Progenitor cell of endocrine pancreas (in vitro differentiated cells): ENCODE measurements at places on chromosomes 1 and 21. TPM values are rescaled to one million over a fixed set of nuclear protein-coding genes. Genes with fewer than 3 reads are reported as not detected.

The RGS8 gene
- 0.05 TPM in 1 of 2 replicates, not detected in the other for total RNA-seq

The OLIG2 gene
- total RNA-seq, result 0.72 and 1.4 TPM in 2 replicates

The C1orf185 gene
- total RNA-seq, result not detected in 2 replicates

DNA sequence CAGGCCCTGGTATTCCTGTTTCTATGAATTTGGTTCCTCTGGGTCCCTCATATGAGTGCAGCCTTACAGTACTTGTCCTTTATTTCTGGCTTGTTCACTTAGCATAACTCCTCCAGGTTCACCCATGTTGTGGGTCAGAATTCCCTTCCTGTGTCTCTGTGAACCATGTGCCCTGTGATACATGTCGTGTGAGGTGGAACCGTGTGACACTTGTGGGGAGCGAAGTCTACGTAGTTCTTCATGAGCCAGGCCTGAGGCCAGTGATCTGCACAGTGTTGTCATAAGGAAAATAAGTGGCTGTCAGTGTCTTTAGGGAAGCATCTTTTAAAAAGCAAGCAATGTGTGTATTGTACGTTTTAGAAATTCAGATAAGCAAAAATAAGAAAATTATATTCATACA, 122.8 kb downstream of the GALNT2 start:
- H3K4me3 ChIP-seq, result no peak overlapping the region
- peaks cover 22% of the 10 kb centered on the region for H3K4me1 ChIP-seq
- no peak overlapping the region for H3K27ac ChIP-seq
- no peaks in the 10 kb centered on the region for H3K27me3 ChIP-seq
- H3K36me3 ChIP-seq, result peaks cover 6% of the 10 kb centered on the region

DNA sequence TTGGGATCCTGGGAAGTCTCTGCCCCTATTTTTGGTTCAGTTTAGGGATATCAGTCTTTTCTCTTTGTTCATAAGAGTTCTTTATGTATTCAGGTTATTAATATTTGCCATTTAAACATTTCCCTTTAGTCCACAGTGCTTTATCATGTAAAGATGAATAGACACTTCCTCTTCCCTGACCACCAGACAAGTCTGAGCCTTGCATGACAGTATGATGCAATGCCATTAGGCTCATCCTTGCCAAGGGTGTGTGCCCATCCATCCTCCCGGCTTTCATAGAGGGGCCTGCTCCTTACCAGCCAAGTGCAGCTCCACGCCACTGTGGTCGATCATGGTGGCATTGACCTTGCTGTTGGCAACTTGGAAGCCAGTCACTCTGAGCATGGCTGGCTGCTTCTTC, 52.1 kb downstream of the ZSCAN20 start:
- peaks cover 6% of the 10 kb centered on the region for H3K27me3 ChIP-seq
- no peak overlapping the region for H3K4me3 ChIP-seq
- H3K36me3 ChIP-seq, result no peaks in the 10 kb centered on the region

DNA sequence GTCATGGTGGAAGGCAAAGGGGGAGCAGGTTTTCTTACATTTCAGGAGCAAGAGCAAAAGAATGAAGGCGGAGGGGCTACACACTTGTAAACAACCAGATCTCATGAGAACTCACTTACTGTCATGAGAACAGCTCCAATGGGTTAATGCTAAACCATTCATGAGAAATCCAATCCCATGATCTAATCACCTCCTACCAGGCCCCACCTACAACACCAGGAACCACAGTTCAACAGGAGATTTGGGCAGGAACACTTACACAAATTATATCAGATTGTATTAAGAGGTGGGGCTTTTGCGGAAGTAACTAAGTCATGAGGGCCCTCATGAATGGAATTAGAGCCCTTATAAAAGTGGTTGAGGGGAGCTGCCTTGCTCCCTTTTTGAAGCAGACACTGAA, 48.9 kb upstream of the SAMSN1 start:
- no peak overlapping the region for H3K27ac ChIP-seq
- H3K36me3 ChIP-seq, result no peaks in the 10 kb centered on the region
- DNase-seq, result no peak
- H3K4me3 ChIP-seq, result no peak overlapping the region

DNA sequence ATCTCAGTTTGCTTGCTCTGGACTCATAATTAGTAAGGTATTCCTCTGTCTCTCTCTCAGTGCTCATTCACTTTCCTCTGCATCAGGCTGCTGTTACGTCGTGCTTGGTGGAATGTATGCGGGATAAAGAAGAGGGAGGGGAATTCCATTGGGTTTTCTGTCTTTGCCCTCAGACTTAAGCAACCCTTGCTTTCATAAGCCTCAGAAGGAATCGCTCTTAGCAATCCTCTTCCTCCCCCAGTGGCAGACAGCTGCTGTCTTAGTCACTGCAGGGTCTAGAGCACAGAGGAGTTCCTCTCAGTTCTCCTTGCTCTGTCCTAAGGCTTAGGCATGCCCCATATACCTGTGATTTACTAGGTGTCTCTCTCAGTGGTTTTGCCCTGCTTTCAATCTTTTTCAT, 19.1 kb upstream of the NTMT2 start:
- no peaks in the 10 kb centered on the region for H3K27me3 ChIP-seq
- H3K36me3 ChIP-seq, result no peaks in the 10 kb centered on the region
- H3K4me3 ChIP-seq, result no peak overlapping the region

- no peaks in the 10 kb centered on the region for H3K36me3 ChIP-seq
- no peak for DNase-seq
- H3K27ac ChIP-seq, result no peak overlapping the region
- no peaks in the 10 kb centered on the region for H3K4me1 ChIP-seq
- H3K27me3 ChIP-seq, result no peaks in the 10 kb centered on the region
Measured at GRCh38 chr1:50481142-50481736, 58.0 kb upstream of the DMRTA2 start.

DNA sequence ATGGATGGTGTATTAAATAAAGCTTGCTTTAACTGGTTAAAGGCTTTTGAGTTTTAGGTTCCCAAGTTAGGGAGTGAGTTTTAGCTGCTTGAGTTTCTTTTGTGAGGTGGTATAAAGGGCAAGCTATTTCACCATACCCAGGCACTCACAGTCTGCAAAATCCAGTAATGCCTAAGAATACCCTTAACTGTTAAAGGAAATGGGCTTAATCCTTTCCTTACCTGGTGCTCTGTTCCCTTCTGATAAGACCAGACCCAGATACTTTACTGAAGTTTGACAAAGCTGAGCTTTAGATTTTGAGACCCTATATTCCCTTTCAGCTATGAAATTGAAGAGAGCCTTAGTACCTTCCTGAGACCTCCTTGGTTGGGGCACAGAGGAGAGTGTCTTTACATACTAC, 30.3 kb downstream of the MSTO1 start:
- no peak for DNase-seq
- no peak overlapping the region for H3K4me3 ChIP-seq
- H3K4me1 ChIP-seq, result peaks cover 4% of the 10 kb centered on the region
- H3K27me3 ChIP-seq, result no peaks in the 10 kb centered on the region
- H3K27ac ChIP-seq, result no peak overlapping the region

GRCh38 chr1:81690676-81691453, 109.9 kb upstream of the ADGRL2 start:
- H3K36me3 ChIP-seq, result peaks cover 1% of the 10 kb centered on the region
- H3K4me3 ChIP-seq, result no peak overlapping the region
- H3K27ac ChIP-seq, result no peak overlapping the region
- no peaks in the 10 kb centered on the region for H3K27me3 ChIP-seq

DNA sequence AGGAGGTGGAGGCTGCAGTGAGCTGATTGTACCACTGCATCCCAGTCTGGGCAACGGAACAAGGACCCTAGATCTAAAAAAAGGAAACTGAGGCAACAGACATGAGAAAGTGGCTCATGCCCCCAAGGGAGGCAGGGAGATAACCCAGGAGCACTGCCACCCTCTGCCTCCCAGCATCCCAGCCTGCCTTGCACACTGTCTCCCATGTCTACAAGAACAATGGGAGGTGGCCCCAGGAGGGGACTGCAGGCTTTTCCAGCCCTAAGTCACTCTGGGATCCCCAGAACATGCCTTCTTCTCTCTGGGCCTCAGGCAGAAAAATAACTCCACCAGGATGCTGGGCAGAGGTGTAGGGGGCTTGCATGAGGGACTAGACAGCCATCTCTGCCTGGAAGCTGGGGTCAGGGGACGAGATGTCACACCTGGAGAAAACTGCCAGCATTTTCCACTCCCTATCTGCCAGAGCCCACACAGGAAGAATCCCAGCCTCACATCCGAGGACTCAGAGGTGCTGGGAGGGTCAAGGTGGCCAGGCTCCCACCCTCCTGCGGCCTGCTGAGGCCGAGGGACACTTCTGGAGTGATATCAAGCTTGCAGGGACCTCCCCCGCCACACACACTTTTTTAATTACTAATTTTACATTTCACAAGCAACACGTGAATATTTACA, 21.4 kb downstream of the RUNX3 start:
- no peak overlapping the region for H3K27ac ChIP-seq
- peaks cover 9% of the 10 kb centered on the region for H3K27me3 ChIP-seq
- peaks cover 3% of the 10 kb centered on the region for H3K4me1 ChIP-seq
- DNase-seq, result no peak

DNA sequence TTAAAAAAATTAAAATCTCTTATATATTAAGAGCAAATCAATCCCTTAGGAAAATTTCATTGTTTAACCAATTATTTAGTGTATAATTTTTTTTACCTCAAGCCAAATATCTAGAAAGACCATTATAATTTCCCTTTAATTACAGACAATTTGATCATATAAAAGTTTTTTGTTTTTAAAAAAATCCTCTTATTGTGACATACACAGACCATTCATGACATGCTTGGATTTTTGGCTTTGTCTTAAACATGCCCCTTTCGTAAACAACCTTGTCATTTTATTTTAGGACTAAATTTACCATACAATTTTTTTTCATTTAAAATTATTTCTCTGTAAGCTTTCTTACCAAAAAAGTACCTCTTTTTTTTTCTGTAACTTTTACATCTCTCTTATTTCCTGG, 14.2 kb upstream of the CYP4B1 start:
- DNase-seq, result no peak
- no peaks in the 10 kb centered on the region for H3K27me3 ChIP-seq
- peaks cover 13% of the 10 kb centered on the region for H3K36me3 ChIP-seq
- H3K4me3 ChIP-seq, result no peak overlapping the region

- H3K27me3 ChIP-seq, result no peaks in the 10 kb centered on the region
- H3K36me3 ChIP-seq, result peaks cover 1% of the 10 kb centered on the region
- no peak for DNase-seq
- peak overlapping the region; percentile 13 for H3K27ac ChIP-seq
Measured at GRCh38 chr1:27832762-27833161, 2.2 kb downstream of the PPP1R8 start.

GRCh38 chr1:25057188-25057587, 127.1 kb upstream of the RUNX3 start:
- H3K4me1 ChIP-seq, result no peaks in the 10 kb centered on the region
- no peak overlapping the region for H3K27ac ChIP-seq
- no peak overlapping the region for H3K4me3 ChIP-seq
- no peaks in the 10 kb centered on the region for H3K36me3 ChIP-seq

GRCh38 chr1:92822879-92823278, 9.0 kb upstream of the RPL5 start:
- DNase-seq, result no peak
- H3K27me3 ChIP-seq, result no peaks in the 10 kb centered on the region
- peaks cover 14% of the 10 kb centered on the region for H3K4me1 ChIP-seq
- H3K27ac ChIP-seq, result no peak overlapping the region
- no peak overlapping the region for H3K4me3 ChIP-seq

- no peaks in the 10 kb centered on the region for H3K27me3 ChIP-seq
- no peaks in the 10 kb centered on the region for H3K4me1 ChIP-seq
- DNase-seq, result no peak
- H3K4me3 ChIP-seq, result no peak overlapping the region
- H3K36me3 ChIP-seq, result no peaks in the 10 kb centered on the region
Measured at GRCh38 chr1:103341377-103341880, 184.1 kb upstream of the RNPC3 start.

DNA sequence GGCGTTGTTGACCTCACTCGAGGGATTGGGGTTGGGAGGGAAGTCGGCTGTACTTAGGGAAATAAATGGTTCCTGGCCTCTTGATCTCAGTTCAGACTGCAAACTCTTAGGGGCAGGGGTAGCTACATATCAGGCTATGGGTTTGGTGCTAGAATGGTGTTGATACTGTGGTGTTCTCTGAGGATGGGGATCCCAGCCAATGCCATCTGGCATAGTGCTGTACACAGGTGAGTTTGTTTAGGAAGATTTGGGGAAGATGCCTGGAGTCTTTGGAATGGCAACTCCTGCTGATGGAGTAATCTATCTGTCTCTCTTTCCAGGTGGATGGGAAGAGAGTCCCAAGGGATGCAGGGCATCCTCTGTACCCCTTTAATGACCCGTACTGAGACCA, 14.3 kb upstream of the NASP start:
- H3K27me3 ChIP-seq, result no peaks in the 10 kb centered on the region
- H3K36me3 ChIP-seq, result peaks cover 18% of the 10 kb centered on the region
- no peaks in the 10 kb centered on the region for H3K4me1 ChIP-seq
- H3K4me3 ChIP-seq, result no peak overlapping the region
- no peak overlapping the region for H3K27ac ChIP-seq

DNA sequence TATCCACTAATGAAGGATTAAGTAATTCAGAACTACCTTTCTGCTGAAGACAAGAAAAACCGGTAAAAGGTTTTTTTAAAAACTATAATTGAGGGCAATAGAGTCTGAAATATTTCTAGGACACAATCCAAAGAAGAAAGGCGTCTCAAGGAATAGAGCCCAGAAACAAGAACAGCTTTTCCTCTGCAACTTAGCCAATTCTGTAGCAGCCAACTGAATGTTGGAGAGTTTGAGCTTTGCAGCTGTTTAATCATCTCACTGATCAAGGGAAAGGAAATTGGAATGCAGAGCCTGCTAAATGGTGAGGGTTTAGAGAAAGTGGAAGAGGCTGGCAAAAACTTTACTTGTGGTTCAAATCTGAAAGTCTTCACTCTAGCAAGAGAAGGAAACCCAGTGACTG, 818.9 kb downstream of the KCNT2 start:
- no peak overlapping the region for H3K27ac ChIP-seq
- H3K4me3 ChIP-seq, result no peak overlapping the region
- H3K36me3 ChIP-seq, result no peaks in the 10 kb centered on the region
- no peaks in the 10 kb centered on the region for H3K4me1 ChIP-seq
- DNase-seq, result no peak

DNA sequence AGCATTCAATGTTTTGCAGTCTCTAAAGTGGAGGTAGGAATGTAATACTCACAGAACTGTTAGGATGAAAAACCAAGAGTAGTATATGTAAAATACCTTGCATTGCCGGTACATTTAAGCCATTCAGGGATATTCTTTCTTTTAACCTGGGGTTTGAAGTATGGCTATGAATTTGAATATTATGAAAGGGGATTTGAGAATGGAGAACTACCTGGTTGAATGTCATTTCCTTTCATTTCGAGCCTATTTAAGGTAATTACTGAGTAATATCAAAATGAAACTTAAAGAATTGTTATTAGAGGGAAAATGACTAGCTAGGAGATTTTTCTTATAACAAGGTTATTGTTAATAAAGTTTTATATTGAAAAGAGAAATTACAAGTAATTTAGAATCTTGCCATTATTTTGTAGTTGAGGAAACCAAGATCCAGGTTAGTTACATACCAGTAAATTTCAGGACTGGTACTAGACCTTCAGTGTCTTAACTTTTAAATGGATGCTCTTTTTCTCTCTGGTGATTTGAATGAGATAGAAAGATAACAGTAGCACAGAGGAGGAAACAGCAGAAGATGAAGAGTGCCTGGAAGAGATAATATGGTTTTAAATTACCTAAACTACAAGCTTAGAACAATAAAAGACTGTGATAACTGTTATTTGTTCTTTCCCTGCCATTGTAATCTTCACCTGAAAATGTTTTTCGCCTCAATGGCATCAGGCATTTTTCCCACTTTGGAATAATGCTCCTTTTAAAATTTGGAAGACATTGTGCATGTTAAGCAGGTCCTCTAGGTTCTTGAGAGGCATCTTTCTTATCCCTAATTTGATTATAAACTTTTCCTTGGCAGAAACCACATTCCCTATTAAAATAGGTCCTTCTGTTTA, 103.2 kb downstream of the PKN2 start:
- H3K27ac ChIP-seq, result no peak overlapping the region
- peaks cover 24% of the 10 kb centered on the region for H3K36me3 ChIP-seq
- peaks cover 2% of the 10 kb centered on the region for H3K4me1 ChIP-seq
- no peak overlapping the region for H3K4me3 ChIP-seq
- no peaks in the 10 kb centered on the region for H3K27me3 ChIP-seq
